ENCODE measurements at places on chromosomes 2 and 18.

DNA sequence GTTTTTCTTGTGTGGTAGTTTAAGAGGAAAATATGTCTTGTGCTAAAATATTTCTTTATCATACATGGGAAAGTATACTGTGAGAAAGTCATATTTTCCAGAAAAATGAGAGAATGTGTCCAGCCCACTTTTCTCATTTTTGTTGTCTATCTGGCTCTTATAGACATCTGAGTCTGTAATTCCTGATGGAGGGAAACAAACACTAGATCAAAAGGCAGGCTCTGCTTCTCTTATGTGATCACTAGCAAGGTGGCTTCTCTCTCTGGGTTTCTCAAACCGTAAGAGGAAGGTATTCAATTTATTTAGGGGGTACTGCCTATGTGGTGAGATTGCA, 40.0 kb upstream of the PEX13 start:
- no peak for DNase-seq

- no peak for DNase-seq
Measured at GRCh38 chr2:12709207-12709522, 7.6 kb upstream of the TRIB2 start.

GRCh38 chr18:10270151-10270571, 184.3 kb upstream of the APCDD1 start:
- DNase-seq, result no peak

- DNase-seq, result no peak
Measured at GRCh38 chr2:214201892-214202291, 209.0 kb upstream of the VWC2L start.

DNA sequence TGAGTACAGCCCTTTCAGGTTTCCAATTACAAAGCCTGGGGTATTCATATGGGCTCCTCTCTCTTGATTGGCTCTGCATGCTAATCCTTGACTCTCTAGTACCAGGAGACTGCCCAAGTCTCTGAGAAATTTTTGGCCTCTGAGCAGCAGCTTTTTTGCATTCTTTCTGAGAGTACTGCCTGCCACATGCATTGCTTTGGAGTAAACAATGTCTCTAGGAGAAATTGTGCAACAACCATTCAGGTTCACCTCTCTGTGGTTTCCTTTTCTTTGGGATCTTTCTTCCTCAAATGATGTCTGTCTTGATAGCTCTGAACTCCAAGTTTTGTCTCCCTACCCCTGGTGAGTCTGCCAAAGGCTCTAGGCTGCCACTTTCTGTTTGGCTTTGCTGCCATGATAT, 115.8 kb upstream of the SETBP1 start:
- DNase-seq, result no peak

GRCh38 chr2:3282056-3282998, 95.3 kb downstream of the EIPR1 start:
- DNase-seq, result no peak

DNA sequence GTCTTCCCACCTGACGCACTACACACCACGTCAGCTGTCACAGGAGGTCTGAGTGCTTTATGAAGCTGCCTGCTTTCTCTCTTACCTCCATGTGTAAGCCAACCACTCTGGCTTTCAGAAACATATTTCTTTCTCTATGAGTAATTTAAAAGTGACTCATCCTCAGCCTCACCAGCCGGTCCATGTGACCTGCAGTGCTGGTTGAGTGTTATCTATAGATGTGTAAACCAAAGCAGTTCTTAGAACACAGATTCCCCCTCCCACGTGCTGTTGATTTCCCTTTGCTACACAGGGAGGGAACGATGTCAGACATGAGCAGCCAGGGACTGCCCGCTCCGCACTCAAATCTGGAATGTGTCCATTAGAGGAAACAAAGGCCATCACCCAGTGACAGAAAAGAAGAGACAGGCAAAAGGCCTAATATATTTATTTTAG, 157.8 kb downstream of the BCL2 start:
- DNase-seq, result peak; percentile 55
